ENCODE measurements at places on chromosomes 7 and 10.
A peak's percentile ranks its signal among the peaks of the same experiment; 100 is the strongest.

GRCh38 chr10:51241461-51241860, 167.2 kb downstream of the PRKG1 start:
- no peak for DNase-seq

DNA sequence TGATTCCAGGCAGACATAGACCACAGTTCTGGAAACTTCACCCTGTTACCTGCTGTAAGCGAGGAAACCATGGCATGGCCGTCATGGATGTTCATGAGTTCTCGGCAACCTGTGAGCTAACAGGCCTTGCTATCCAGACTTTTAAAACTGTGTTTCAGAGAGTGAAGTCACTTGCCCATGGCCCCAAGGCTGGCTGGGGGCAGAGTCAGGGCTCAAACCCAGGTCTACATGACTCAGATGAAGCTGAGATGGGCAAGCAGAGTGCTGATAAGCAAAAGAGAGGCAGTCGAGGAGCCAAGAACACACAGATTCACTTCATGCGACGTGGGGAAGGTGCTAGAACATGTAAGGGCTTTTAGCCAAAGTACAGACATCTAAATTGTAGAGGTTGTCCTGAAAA, 31.5 kb downstream of the C10orf53 start:
- no peak for DNase-seq

GRCh38 chr7:45662018-45662417, 87.8 kb downstream of the ADCY1 start:
- DNase-seq, result no peak

DNA sequence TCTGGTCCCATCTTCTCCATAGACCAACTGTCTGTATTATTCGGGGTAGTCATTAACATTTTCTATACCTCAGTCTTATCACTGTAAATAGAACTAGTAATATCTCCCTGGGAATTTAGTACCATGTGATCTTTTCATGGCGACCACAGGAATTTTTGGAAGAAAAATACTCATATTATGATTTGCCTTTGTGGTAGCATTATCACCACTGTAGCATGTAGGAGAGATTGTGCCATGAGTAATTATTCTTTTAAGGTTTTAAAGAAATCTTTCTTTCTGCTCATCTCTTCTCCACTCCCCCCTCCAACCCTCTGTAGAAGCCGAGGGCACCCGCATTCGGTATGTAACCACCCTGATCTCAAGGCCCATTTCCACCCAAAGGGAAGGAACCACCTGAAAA, 25.0 kb downstream of the ZNF365 start:
- no peak for DNase-seq

- no peak for DNase-seq
Measured at GRCh38 chr7:1087465-1087814, 473 bp upstream of the GPER1 start.

- DNase-seq, result peak; percentile 32
Measured at GRCh38 chr10:110919971-110920881, 822 bp downstream of the SHOC2 start.

- no peak for DNase-seq
Measured at GRCh38 chr10:50373821-50374501, 122.6 kb upstream of the ASAH2 start.

DNA sequence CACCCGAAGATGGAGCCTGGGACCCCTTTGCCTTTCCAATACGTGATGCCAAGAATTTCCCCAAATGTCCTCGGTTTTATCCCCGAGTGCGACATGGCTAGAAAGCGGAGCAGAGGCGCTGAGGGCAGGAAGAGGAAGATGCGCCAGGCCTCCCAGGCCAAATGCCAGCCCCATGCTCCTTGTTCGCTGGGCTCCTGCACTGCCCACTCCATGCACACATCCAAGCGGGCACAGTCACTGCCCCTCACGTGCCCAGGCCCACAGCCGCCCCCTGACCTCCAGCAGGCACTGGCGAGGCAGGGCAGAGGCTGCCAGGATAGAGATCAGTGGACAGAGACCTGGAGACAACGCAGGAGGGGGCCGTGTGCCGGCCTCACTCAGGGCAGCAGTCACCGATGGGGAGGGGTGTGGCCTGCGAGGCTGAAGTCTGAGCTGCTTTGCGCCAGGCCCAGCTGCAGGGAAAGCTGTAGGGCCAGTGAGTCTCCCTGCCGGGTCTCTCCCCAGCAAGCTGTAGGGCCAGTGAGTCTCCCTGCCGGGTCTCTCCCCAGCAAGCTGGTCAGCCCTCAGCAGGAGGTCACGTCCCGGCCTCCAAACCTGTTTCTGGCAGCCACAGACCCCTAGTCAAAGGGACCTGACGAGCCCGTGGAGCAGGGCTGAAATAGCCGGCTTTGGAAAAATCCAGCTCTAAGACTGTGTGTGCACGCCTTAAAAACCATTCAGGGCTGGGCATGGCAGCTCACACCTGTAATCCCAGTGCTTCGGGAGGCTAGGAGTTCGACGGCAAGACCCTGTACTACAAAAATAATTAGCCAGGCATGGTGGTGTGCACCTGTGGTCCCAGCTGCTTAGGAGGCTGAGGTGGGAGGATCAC, 100.6 kb upstream of the DIP2C start:
- no peak for DNase-seq

DNA sequence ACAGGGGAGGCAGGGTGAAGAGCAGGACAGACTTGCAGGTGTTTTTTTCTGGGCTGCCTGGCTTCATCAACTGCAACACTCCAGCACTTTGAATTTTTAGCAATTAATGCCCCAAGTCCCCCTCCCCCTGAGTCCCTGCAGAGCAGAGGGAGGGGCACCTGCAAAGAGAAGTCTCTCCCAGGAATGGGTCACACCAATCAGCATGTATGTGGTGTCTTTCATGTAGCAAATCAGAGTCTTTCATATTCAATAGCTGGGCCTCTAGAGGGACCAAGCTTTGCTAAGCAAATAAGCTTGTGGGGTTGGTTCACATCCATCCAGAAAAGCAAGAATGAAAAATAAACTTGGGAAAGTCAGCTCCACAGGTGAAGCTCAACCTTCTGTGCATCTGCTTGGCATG, 90.7 kb downstream of the PARP12 start:
- DNase-seq, result no peak

DNA sequence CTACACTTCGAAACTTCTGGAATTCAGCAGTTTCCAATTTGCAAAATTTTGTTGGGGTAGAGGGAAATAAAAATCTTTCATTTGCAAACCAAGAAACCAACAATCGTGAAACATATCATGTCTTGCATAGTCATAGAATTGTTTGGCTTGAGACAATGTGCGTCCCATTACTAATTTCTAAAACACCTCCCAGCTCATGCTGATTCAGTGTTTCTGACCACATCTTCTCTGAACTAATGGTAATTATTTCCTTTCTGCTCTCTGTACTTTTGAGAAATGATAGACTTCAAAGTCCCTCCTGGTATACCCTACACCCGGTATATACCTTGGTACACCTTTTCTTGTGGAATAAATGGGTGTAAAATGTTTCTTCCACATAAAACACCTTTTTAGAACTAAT, 41.8 kb upstream of the TSPAN13 start:
- DNase-seq, result no peak

DNA sequence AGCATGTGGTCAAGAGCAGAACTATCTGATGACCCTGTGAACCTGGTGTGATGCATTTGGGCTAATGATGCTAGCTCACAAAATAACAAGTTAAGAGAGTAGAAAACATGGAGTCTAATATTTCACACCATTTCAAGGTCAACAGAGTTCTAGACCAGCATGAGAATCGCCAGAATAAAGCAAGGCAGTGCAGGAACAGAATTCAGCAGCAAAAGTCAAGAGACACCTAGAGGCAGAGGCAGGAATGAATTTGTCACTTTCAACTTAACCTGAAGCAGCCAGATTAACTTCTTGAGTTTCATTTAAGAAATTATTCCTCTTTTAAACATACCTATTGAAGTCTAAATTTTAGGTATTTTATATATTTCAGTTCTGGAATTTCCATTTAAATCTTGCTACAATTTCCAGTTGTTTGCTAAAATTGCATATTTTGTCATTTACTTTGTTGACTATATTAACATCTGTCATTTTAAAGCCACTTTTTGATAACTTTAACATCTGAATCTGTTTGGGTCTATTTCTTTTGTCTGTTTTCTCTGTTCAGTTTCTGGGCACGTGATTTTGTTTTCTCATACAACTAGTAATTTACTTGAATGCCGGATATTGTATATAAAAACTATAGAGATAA, 44.2 kb upstream of the PRSS58 start:
- no peak for DNase-seq

- no peak for DNase-seq
Measured at GRCh38 chr7:144438759-144439158, 35.3 kb upstream of the NOBOX start.

DNA sequence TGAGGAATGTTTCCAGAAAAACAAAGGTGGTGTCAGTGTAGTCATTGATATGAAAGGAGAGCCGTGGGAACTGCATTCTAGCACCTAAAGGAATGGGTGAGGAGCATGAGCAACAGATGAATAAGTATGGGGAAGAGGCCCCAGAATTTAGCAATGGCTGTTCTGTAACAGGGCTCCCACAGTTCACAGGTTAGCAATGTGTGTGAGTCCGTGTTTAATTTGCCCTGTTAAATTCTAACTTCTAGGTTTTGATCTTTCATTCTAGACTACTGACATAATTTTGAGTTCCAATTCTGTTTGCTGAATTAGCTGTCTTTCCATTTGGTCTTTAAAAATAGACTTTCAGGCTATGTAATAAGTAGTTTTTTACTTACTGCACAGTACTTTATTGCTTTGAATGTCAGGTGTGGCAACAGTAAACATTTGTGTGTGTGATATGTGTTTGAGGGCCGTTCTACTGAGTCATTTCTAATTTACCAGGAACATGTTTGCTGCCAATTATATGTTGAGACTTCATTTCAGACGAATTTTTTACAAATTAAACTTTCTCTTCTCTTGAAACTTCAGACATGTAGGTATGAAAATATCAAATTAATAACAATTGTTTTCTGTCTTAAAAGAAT, 8.8 kb downstream of the STK17A start:
- DNase-seq, result no peak

- DNase-seq, result peak; percentile 16
Measured at GRCh38 chr7:477626-478220, 41.9 kb downstream of the PDGFA start.

- DNase-seq, result no peak
Measured at GRCh38 chr7:45990276-45990675, 69.2 kb upstream of the IGFBP3 start.

- no peak for DNase-seq
Measured at GRCh38 chr7:5776894-5777660, 4.4 kb downstream of the RNF216 start.

DNA sequence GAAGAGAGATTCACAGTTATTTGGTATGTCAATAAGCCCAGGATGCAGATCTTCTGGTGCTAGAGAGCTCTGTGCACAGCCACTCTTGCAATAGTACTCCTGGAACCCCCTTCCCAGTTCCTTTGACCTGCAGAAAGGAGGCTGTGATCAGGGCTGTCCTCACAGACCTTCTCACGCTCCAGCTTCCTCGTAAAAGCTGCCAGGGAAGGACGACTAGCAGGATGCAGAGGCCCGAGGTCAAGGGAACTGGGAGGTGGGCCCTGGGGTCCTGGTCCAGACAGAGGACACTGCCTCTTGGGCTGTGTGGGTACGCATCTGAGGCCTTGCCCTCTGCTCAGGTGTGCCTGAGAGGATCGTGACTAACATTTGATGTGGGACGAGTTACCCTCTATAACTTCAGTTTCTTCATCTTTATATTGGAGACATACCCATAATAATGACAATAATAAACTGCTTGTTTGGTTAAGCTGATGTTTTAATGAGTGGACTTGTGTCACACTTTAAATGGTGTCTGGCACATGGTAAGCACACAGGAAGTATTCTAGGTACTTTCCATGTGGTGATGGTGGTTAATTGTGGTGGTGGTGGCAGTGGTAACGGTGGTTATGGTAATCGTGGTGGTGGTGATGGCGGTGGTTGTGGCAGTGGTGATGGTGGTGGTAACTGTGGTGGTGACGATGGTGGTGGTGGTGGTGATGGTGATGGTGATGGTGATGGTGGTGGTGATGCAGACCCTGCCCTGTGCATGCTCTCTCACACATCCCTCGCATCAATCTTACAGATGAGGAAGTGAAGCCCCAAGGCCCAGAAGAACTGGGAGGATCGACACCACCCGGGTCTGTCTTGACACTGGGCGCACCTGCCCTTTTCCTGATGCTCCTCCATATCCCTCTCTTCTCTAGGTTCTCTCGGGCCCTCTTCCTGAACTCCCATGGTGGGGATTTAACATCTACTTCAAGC, 235.2 kb upstream of the GRB10 start:
- DNase-seq, result no peak

- DNase-seq, result no peak
Measured at GRCh38 chr7:45294559-45294958, 137.0 kb downstream of the RAMP3 start.

DNA sequence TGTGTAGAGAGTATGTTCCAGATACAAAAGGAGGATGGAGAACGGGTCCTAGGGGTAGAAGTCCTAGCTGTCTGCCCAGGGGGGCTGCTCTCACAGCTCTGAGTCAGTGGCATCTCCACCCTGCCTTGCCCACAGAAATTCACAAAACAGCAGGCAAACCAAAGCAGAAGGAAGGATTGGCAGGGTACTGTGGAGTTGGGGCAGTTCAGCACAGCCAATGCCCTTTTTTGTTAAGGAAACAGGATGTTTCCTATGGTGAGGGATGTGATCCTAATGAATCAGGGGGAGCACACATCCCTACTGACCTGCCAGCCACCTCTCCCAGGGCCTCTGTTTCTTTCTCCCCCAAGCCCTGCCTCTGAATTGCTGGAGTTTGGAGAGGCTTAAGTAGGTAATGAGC, 457.6 kb downstream of the PLXNA4 start:
- no peak for DNase-seq

DNA sequence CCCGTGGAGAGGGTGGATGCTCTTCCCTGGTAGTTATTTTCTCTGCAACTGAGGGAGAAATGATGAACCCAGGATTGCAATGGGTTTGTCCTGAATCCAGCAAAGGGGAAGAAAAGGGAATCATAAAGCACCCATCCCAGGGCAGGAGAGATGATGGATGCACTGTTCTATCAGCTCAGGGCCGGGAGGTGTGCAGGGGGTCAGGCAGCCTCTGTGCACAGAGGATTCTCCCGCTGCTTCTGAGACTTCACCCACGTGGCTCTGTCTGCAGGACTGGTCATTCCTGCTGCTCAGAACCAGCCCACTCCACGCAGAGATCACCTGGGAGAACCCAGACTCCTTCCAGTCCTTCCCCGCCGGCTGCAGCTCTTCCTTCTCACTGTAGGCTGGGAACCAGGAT, 70.7 kb downstream of the RBAK start:
- DNase-seq, result no peak

DNA sequence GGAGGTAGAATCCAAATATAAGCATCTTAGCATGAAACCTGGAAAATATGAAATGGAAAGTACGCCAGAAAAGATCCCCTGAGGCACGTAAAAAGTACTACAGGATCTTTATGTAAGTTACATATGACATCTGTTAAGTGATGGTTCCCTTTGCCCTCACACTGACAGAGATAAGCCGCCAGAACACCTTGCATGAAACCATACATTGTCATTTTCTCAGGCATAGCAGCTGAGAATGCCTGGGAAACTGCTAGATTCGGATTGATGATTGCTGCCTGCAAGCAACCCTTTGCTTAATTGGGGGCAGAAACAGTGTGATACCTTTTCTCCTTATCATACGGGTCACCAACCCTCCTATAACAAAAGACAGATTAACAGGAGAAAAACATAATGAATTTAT, 826.6 kb upstream of the LRRN3 start:
- DNase-seq, result no peak

GRCh38 chr7:82049891-82050533, 280.2 kb upstream of the HGF start:
- DNase-seq, result no peak
